ENCODE measurements at places on chromosomes 1 and 21. TPM values are rescaled to one million over a fixed set of nuclear protein-coding genes. Genes with fewer than 3 reads are reported as not detected.

The AIRE gene
- not detected for total RNA-seq

GRCh38 chr1:26697431-26697977, 1.7 kb downstream of the ARID1A start:
- no peak for DNase-seq

The FMO4 gene
- 0.56 TPM for total RNA-seq

DNA sequence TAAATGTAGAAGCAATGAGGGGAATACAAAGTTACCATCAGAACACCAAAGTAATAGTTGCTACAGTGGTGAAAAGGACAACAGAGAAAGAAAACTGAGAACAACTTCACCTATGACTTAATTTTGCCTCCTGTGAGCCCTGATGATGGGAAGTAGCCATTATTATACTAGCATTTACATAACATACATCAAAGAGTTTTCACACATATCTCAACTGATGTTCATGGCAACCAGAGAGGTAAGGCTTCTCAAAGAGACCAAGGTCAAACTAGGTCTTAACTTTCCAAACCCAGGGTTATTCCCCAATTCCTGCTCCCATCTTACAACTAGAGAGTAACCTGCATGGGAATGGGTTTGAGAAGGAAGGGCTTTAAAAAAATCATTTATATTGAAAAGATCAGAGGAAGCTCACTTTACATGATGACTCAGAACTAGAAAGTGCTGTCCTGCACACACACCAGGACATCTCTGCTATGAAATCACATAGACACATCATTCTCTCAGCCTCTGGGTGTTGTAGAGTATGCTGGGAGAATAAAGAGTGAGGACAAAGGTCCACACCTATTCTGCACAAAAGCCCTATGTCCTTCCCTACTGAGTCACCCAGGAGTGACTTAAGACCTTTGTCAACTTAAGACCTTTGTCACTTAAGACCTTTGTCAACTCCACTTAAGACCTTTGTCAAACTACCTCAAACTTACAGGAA, 179.7 kb downstream of the TNFSF18 start:
- DNase-seq: no peak

GRCh38 chr1:33633019-33633801, 160.8 kb downstream of the ZSCAN20 start:
- peak; percentile 96 for DNase-seq

DNA sequence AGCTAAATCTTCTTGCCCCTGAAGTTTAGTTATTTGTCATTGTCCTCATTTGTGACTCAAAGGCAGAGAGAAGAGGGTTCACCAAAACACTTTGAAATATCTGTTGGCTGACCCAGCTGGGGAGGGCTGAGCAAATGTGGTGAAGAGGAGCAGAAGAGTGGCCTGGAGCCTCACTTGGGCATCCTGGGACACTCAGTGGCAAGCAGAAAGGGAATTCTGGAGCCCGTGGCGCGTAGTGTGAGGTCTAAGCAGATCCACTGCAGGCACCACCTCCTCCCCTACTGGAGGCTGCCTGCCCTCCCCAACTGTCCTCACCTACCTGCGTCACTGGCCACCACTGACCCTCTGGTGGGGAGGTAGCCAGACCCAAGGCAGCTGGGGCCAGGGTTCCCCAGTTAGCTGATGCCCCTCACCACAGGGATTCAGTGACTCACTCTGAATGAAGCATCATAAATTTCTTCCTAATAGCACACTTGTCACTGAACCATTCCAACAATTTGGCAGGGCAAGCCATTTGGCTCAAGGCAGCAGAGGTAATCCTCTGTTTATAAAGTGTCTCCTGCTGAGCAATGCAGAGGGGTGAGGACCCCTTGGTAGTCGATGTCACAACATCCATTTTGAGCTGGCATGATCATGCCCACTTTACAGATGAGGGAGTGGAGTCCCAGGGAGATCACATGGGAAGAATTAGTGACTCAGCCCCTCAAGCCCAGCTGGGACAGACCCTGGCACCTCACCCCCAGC, 80.3 kb downstream of the NENF start:
- no peak for DNase-seq

- no peak for DNase-seq
Measured at GRCh38 chr1:245516284-245516759, 361.5 kb downstream of the KIF26B start.

GRCh38 chr1:66359269-66359668, 174.7 kb upstream of the SGIP1 start:
- DNase-seq: no peak

DNA sequence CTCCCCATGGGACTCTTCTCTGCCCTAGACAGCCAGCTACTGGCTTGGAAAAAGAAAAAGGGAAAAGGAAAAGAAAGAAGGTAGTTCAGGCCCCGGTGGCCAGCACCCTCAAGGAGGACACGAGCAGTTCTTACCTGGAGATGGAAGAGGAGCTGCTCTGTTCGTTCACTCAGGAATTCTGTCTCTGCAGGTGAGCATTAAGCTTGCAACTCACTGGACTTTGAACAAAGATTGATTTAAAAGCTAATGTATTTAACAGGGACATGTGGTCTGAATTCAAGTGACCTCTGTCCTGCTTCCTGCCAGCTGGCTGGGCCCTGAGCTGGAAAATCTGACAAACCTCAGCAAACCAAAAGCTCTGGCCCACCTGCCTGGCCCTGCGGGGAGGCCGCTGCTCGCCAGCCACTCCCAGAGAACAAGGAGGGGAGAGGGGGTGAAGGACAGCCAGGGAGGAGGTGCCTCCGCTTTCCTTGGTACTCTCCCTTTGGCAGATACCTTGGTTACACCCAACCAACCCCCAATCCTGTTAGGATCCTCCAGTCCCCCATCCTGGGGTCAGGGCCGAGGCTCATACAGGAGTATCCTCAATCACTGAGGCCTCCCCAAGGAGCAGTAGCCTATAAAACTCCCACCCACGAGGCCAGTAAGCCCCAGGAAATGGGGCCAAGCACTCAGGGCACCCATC, at the start of gene PDZK1:
Gene PDZK1, minus strand, starts transcription at position 186 of the 685 bp plus-strand sequence. CDS start 19,347 bp downstream, outside the sequence.
- no peak for DNase-seq

GRCh38 chr1:62103846-62104245, 90.8 kb upstream of the L1TD1 start:
- DNase-seq: no peak

GRCh38 chr1:200888349-200888838, 6.3 kb upstream of the INAVA start:
- DNase-seq: no peak

DNA sequence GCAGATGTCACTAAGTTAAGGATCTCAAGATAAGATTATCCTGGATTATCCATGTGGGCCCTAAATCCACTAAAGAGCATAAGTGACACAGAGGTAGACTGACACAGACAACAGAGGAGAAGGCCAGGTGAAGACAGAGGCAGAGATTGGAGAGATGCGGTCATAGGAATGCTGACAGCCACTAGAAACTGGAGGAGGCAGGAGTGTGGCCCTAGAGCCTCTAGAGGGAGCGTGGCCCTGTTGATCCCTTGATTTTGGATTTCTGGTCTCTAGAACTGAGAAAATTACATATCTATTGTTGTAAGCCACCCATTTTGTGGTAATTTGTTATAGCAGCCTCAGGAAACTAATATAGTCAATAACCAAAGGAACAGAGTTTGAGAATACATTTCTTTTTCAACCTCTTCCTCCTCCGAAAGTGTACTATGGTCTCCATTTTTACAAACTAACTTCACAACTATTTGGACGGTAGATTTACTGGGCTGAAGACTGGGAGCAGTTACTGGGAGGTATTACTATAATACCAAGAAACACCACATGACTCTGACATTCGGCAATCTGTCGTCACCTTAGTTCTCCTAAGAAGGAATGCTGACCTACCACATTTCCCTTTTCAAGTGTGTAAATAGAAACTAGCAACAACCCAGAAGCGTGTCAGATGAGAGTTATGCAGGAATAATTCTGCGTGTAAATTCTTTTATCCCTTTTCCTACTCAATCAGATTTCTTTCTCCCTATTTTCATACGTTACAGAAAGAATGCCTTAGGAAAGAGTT, 116.0 kb upstream of the ZNHIT6 start:
- DNase-seq: no peak

The CASZ1 gene
- total RNA-seq: 18.3 TPM

DNA sequence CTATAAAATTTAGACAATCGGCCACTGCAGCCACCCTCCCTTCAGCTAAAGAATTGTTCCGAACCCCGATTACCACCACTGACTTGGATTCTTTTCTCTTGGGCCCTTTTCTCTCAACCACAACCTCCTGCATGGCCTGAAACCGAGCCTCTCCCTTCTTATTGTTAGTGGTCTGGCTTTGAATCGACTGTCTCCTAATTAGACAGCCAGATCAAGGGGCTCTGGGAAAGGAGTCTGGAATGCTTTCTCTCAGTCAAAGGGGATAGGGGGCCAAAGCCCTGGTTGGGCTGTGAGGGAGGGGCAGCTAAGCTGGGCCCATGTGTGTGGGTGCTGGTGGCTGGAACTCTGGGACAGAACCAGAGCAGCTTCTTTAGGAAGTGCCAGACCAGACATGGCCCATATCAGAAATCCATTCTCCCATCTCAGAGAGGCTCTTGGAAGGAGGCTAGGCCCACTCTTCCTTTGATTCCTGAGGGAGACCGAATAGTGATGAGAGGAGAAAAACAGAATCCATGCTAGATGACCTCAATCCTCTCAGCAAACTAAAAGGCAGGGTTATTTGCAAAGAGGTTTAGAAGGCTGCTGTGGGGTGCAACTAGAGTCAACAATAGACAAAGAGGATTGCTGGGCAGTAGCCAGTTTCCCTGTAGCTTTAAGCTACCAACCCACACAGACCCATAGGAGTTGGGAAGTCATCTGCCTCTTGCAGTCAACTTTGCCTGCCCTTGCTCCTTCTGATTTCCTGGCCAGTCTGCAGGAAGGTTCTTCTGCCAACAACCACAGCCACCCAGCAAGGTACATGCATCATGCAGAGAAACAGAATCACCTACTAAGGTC, 117.6 kb downstream of the AK5 start:
- no peak for DNase-seq

The IRF6 gene
- 0.47 TPM for total RNA-seq

GRCh38 chr1:41776891-41777441, 141.8 kb downstream of the HIVEP3 start:
- DNase-seq: no peak

The CD34 gene
- total RNA-seq: 0.20 TPM

GRCh38 chr1:227395426-227396028, 77.2 kb upstream of the CDC42BPA start:
- no peak for DNase-seq

DNA sequence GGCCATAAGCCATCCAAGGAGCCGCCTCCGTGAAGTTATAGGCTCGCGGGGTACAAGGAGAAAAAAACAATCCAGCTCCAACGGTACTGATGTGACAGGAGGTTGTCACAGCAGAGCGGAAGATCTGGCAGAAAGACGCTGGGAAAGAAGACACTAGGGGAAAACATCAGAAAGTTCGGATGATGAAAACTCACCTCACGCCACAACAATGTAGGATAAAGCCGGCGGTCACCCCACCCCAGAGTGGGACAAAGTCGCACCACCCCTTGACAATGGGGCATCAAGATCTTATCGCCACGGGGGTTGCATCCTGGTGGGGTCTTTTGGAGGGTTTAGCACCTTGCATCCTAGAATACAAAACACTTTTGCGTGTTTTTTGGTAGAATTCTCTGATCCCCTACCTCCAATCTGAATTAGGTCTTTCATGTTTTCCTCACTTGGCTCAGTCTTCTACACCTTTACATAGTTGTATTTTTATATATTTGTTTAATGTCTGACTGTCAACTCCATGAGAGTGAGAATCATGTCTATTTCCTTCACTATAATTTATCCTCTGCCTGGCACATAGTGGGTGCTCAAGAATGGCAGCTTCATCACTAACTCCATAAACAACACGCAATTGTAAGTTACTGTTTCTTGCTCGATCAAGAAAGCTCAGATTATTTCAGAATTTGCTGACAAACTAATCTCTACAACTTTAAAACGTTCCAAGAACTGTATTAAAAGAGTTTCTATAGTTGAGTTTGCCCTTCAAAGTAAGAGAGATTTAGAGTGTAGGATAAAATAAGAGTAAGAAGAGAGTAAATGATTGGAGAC, 611 bp upstream of the ZSWIM5 start:
- DNase-seq: no peak

The NCAM2 gene
- 4.3 TPM for total RNA-seq

- DNase-seq: no peak
Measured at GRCh38 chr1:151713874-151714273, 2.7 kb downstream of the CELF3 start.

The CD247 gene
- not detected for total RNA-seq

DNA sequence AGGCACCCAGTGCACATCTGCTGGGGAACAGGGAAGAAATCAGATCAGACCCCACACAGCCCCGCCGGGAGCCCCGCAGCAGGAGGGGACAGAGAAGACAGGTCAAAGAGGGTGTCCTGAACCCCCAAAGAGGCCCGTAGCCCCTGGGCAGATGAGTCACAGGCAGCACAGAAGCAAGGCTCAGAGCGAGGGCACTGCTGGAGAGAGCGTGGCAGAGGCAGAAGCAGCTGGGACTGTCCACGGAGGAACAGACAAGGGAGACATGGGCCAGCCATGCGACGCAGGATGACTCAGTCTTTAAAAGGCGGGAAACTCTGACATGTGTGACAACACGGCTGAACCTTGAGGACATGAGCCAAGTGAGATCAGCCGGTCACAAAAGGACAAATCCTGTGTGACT, 14.5 kb upstream of the PRDM16 start:
- no peak for DNase-seq

Measured in glutamatergic neuron (in vitro differentiated cells).